ENCODE measurements at places on chromosomes 13 and 19. TPM values are rescaled to one million over a fixed set of nuclear protein-coding genes. Genes with fewer than 3 reads are reported as not detected.

The PROZ gene
- polyA plus RNA-seq, result 0.13 TPM

GRCh38 chr19:53908935-53909415 is at the start of gene CACNG7:
Gene CACNG7 (plus strand): TSS chr19:53909278. CDS start chr19:53912832, 3,554 bp downstream.
- no peak for DNase-seq

GRCh38 chr13:104487006-104487405 is 1420.8 kb upstream of the SLC10A2 start:
- DNase-seq, result no peak

DNA sequence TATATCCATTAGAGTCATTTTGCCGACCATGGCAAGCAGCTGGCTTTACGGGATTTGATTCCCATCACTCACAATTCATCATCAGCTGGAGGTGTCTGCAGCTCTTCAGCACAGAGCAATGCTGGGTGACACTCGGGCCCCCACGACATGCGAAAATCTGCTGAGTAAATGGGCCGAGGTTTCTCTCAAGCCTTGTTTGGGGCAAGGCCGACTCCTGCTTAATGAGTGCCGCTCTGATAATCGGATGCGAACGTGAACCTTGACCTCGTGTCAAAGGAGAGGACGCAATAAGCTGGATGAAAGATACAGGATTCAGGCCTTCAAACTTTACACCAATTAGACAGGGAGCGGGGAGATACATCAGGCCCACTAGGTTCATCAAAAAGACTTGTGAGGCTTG is 65.2 kb downstream of the GGACT start:
- DNase-seq, result no peak

The C19orf25 gene
- 18.6 TPM for polyA plus RNA-seq

DNA sequence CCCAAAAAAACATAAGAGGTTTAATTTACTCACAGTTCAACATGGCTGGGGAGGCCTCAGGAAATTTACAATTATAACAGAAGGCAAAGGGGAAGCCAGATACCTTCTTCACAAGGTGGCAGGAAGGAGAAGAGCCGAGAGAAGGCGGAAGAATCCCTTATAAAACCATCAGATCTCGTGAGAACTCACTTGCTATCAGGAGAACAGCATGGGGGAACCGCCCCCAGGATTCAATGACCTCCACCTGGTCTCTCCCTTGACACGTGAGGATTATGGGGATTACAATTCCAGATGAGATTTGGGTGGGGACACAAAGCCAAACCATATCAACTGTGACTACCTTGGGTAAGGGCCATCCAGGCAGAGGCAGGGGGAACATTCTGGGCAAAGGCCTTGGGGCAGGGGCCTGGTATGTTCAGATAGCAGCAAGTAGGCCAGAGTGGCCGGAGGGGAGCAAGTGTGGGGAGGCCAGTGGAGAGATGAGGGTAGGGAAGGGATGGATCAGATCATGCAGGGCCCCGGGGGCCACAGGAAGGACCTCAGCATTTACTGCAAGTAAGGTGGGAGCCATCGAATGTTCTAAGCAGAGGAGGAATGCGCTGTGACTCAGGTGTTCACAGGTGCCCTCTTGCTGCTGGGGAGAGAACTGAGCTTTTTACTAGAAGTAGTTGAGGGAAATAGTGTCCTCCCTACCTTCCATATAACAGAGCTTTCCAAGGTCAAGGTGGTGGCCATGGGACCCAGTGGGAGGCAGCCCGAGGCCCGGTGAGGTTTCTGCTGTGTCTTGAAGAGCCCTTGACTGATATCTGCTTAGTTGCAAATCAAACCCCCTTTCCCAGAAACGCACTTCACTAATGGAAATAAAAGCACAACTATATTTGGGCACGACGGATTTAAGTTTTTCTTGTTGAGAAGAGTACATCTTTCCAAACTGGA is 18.0 kb downstream of the RAB3D start:
- DNase-seq, result no peak

DNA sequence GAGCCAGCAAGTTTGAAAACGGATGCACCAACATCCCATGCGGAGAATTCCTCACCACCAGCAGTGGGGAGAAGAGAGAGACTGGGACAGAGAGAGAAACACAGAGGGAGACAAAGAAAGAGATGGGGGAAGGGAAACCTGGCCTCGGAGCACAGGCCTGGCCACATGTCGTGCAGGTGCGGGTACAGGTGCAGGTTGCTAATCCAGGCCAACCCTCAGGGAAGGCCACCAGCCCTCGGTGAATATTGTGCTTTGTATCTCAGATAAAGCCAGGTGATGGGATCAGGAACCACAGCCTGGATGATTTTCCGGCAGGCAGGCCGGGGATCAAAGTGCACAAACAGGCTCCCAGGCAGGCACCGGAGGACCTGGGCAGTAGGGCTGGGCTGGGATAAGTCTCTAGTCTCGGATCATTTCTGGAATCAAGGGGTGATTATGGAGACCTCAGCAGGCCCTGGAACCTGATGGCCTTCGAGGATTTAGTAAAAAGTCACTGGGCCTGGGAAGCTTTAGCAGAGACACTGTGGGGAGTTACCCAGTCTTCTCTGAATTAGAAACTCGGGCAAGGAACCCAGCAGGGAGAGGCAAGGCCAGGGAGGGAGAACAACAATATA is 3.7 kb downstream of the GAS6 start:
- no peak for DNase-seq

GRCh38 chr13:109235901-109236300 is 550.5 kb downstream of the IRS2 start:
- DNase-seq, result no peak

DNA sequence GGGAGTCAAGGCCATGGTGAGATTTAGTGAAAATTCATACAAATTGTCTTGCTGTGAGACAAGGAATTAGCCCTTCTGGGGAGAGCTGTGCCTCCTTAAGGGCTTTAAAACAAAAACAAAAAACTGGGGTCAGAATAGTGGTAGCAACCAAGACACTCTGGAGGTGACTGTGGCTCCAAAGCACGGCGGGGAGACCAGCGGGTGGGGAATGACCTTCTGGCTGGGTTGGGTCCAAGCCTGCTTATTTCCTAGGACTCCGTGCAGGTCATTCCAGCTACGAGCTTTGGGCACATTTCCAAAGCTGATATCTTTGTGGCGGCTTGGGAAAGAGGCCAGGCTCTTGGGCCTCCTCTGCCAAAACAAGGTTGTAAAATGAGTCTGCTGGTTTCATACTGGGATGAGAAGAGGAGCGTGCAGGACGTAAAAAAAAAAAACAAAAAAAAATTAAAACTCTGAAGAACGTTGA is 348.3 kb downstream of the UQCRFS1 start:
- DNase-seq, result no peak

DNA sequence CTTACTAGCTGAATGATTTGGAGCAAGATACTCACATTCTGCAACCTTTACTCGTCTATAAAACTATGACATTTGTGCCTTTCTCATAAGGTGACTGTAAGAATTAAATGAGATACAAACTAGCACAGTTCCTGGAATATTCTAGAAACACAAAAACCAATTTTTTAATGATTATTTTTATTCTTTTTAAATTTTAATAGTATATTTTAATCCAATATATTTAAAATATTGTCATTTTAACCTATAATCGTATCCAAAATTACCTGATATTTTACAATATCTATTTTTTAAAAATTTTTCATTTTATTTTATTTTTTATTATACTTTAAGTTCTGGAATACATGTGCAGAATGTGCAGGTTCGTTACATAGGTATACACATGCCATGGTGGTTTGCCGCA is 238.1 kb downstream of the OLFM4 start:
- DNase-seq, result no peak

- DNase-seq, result no peak
Measured at GRCh38 chr13:96112936-96113335, 23.0 kb downstream of the HS6ST3 start.

DNA sequence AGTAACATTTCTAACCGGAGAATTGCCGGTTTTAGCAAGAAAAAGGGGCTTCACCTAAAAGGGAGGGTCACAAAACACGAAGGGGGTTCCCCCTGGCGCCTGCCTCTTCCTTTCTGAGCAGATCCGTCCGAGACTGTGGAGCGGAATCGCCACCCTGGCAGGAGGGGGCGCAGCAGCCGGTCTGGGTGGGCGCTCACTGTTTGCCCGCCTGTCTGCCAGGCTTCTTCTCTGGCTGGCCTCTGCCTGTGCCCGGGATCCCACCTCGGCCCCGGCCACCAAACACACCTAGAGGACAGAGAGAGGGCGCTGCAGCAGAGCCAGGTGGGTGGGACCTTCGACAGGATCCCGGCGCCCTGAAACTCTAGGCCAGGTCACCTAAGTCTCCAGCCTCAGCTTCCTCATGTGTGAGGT is 15.6 kb downstream of the LSM4 start:
- no peak for DNase-seq

The TMPRSS9 gene
- 0.45 TPM for polyA plus RNA-seq

- DNase-seq, result no peak
Measured at GRCh38 chr19:42850981-42851717, 28.4 kb downstream of the PSG1 start.

DNA sequence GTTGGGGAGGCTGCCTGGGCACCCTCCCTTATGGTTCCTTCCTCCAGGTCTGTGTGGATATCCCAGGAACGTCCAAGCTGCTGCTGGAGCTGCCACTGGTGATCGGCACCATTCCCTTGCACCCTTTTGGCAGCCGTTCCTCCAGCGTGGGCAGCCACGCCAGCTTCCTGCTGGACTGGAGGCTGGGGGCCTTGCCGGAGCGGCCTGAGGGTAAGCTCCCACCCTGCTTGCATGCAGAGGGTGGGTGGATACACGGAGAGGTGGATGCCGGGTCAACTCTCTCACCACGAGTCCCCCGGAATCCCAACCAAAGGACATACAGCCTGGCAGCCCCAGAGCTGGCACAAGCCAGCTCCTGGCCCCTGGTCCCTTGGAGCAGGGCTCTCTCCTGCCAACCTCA is 2.2 kb downstream of the ARRDC2 start:
- no peak for DNase-seq

The SLAIN1 gene
- 27.1 TPM for polyA plus RNA-seq

The TUBA3C gene
- not detected for polyA plus RNA-seq

DNA sequence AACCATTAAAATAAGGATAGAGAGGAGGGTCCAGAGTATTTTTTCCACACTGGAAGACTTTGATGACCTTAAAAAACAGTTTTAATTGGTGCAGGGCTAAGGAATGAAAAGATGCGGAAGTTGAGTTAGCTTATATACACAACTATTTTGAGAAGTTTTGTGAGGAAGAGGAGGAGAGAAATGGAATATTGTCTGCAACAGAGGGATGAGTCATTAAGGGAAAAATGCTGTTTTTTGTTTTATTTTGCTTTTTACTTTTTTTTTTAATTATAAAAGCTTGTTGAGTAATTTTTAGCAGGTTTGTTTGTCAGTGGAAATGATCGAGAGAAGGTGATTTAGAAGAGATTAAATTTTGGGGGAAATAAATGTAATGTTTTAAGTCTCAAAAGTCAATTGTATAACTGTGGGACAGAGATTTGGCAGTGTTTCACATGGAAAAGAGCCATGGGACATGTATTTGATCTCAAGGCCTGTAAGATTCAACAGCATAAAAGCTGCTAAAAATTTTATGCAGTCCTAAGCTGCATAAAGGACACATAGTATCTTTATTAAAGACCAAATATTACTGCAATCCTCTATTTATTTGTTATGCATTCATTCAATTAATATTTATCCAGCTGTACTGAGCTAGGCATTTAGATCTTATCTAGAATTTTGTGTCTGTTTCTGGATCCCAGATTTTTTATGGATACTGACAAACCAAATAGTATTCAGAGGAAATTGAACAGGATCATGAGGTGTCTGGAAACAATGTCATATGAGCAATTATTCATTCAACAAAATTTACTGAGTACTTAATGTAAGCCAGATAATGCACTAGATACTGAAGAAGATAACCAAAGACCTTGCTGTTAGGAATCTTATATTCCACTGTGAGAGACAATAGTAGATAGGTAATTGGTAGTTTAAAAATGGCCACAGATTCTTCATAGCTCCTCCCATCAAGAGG is 72.7 kb downstream of the DNAJC15 start:
- DNase-seq, result peak; percentile 26

The KLF16 gene
- 7.1 TPM for polyA plus RNA-seq

DNA sequence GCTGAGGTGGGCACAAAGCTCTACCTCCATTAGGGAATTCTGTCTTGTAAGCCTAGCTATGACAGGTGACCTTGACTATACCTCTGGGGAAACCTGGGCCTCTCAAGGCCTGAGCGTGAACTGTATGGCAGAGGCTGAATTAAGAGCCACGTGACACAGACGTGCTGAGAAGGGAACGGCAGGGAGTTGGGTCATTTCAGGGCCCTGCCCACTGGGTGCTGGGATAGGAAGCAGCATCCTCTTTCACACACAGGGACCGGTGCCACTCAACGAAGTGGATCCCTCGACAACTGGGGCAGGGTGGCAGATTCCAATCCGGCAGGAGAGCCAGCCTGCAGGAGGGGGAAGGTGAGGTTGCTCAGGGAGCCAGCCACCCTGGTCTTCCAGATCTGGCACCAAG is 9.2 kb downstream of the ASF1B start:
- DNase-seq, result peak; percentile 72

The ANO8 gene
- 12.1 TPM for polyA plus RNA-seq

DNA sequence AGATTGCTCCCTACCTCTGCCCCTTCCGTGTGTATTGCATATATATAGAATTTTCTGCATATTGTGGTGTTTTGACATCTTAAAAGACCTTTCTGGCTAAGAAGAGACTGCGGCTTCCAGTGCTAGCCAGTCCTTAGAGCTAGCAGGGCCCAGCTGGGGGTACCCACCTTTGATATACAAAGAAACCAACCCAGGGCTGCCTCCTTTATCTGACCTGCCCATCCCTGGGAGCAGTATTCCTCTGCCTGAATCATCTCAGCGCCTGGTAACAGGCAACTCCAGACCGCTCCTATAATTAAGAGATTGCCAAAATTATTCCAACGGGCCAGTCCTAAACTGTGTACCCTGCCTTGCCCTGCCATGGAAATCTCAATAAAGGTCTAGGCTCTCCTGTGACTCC is 186.3 kb upstream of the RNF113B start:
- no peak for DNase-seq

DNA sequence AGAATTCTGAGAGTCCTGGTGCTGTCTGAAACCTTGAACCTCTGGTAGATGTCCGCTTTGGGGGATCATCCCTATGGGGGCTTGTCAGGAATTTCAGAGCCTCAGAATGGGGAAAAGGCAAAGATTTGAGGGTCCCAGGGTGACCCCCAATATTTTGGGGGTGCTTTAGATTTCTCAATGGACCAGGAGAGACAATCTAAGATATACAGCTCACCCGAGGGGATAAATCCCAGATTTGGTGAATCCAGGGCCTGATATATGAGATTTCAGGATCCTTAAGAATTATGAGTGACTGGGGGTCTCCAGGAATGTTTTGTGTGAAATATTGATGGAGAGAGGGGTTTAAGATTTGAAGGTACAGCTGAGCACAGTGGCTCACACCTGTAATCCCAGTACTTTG is 3.3 kb downstream of the CAPN12 start:
- no peak for DNase-seq

GRCh38 chr19:5091684-5092480 is 123.0 kb downstream of the KDM4B start:
- DNase-seq, result peak; percentile 42

Data from left lung (tissue), 14 donors.